ENCODE measurements at places on chromosomes 6 and 20.

DNA sequence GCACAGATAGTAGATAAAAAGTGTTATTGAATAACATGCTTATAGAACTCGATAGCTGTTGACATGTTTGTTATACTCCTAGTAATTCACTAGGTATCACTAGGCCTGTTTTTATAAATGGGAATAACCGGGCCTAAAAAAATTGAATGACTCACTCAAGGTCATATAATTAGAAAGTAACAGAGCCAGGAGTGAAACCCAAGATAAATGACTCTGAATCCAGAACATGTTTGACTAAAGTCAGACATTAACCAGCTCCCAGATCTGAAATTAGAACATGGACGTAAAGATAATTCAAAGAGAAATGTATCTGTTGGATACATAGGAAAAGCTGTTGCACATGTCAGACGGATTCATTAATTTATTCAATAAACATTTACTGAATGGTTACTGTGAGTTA is 26.9 kb downstream of the RGS17 start:
- no peak for DNase-seq

DNA sequence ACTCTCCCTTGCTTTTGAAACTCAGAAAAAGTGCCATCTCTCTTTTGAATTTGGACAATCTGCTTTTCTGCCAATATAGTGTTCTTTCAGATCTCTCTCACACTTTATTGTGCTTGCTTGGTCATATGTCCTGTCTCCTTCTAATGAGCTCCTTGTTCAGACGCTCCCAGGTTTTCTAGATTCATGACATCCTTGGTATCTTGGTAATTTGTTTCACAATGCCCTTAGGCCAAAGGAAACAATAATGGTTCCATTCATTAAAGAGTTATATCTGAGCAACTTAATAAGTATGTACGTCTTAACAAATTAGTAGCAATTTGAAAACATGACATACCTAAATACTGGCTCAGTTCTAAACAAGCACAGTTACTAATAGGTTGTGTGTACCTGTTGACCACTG is 293.4 kb upstream of the SPTLC3 start:
- no peak for DNase-seq

GRCh38 chr6:139597771-139598755 is 223.6 kb upstream of the CITED2 start:
- DNase-seq, result no peak

DNA sequence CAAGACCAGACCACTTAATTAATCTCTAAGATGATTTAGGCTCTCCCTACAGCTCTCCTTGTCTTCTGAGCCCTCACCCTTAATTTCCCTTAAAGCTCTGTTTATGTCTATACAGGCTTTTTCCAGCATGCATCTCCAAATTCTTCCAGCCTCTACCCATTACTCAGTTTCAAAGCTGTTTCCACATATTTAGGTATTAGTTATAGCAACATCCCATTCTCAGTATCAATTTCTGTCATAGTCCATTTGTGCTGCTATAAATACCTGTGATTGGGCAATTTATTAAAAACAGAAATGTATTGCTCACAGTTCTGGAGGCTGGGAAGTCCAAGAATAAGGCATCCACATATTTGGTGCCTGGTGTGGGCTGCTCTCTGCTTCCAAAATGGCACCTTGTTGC is 2.3 kb upstream of the SERPINB1 start:
- no peak for DNase-seq

DNA sequence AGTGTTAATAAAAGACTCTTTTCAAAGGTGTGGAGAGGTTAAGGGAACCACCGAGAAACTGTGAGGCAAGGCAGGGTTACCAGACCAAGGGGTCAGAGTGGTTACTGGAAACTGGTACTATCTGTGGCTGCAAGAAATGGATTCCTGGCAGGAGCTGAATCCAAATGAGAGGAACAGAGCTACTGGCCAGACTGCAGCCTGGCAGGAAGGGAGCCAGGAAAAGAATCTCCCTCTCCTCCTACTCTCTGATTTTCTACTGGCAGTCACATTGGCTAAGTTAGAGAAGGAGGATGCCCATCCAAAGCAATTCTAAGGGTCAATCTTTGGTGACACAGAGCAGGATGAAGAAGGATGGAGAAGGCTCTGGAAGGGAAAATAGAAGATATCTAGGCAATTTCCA is 211.5 kb downstream of the GRM1 start:
- no peak for DNase-seq

- no peak for DNase-seq
These were observed 38.2 kb downstream of the PMEPA1 start for GRCh38 chr20:57671662-57672061.

DNA sequence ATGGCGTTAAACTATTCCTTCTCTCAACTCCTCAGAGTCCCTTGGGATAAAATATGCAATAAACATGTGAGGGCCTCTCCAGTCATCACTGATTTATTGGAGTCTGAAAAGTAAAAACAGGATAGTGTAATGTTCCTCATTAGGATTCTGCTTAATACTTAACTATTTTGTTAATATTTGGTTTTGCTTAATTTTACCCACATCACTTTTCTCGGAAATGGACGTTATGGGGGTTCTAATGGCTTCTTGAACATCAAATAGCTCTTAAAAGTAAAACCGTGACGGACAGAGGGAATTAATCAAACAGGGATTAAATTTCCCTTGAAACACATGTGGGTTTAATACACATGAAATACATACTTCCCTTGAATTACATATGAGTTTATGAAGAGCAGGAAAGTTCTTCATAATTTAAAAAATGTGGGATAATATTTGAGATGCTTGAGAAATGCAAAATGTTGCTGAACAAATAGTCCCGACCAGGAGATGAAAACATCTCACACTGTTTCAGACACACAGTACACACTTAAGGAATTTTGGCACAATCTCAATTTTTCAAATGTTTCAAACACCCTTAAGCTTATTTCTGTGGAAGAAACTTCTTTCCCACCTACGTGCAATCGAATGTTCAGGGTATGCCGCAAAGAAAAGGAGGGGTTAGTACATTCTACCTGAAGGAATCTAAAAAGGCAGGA is 38.4 kb upstream of the EIF2S2 start:
- no peak for DNase-seq

DNA sequence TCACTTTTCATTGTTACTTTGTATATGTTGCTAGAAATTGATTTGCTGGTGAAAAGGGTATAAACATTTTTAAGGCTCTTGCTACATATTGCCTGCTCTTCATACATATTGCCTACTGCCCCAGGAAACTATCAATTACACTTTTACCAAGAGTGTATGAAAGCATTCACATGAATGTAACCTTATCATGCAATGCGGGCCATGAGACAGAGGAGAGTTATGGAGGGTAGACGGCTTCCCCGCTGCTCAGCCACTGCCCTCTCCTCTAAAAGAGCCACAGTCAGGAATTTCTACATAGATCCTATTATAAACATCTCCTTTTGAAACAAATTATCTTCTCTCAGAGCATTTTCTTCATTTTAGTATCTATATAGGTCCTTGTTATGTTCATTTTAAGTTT is 264.4 kb downstream of the ESR1 start:
- DNase-seq, result no peak

DNA sequence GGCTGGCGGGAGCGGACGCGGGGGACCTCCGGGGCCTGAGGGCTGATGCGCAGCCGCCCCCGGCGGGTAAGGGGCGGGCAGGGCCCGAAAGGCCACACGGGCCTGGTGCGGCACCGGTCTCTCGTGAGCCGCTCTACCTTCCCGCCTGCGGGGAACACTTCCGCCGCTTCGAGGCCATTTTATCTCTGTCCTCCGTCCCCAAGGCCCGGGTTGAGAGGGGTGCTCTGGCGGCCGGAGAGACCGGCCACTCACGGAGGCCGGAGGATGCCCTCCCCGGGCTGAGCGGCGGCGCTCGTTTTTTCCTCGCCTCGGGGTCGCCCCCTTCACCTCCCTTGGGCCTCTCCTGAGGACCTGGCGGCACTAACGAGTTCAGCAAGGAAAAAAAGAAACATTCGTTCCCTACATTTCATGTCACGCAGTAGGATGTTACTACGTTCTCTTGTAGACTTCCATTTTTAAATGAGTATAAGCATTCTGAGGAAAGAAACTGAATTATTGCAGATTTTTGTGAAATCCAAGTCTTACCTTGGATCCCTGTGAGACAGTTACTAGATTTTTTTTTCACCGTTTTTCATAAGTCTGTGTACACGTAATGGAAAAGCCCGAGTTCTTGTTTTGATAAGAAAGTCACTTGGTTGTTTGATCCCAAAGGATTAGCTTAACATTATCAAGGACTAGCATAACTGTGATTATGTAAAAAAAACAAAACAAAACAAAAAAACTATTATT is 575 bp downstream of the WTAP start:
- DNase-seq, result no peak

- no peak for DNase-seq
These were observed 571 bp upstream of the PRPF6 start for GRCh38 chr20:63980317-63980805.

DNA sequence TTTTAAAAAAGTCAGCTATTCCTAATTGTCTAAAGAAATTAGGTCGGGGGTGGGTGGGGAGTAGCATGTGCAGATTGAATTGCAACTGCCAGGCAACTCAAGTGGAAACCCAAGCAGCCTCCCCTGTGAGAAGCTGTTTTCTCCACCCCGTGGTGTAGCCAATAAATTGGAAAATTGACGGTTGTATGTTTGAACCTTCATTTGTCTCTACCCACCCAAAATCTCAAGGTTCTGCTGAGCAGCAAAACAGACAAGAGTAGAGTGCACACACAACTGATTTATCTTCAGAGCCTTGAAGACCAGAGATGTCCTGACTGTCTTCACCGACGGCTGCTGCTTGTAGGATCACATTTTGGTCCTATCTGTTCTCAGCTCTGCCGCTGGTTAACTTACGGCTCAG is 88.5 kb downstream of the DTD1 start:
- no peak for DNase-seq

GRCh38 chr6:126662966-126663365 is 323.1 kb downstream of the CENPW start:
- no peak for DNase-seq

- DNase-seq, result no peak
These were observed 92.2 kb upstream of the RSPO3 start for GRCh38 chr6:127026247-127026646.

DNA sequence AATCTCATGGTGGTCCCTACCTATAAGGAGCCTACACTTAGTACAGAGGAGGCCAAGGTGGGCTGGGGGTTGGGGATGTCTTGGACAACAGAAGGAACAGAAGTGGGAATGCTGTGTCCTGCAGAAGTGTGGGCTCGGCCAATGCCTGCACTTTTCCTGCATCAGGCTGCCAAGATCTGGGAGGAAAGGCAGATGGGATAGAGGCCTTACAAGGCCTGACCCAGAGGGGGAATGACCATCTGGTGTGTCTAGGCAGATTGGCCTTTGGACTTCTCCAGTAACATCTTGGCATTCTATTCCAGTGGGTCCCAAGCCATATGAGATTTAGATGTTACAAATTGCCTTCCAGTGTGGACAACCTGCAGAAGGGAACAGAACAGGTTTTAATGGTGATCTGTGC is 124.7 kb upstream of the GPR6 start:
- DNase-seq, result no peak

GRCh38 chr20:52410182-52410647 is 218.6 kb upstream of the ZFP64 start:
- peak; percentile 42 for DNase-seq

GRCh38 chr20:47849006-47849405 is 63.7 kb upstream of the SULF2 start:
- DNase-seq, result no peak

GRCh38 chr6:6484681-6485080 is 103.8 kb upstream of the LY86 start:
- DNase-seq, result no peak

GRCh38 chr6:27148404-27148795 is 99.1 kb upstream of the PRSS16 start:
- no peak for DNase-seq

DNA sequence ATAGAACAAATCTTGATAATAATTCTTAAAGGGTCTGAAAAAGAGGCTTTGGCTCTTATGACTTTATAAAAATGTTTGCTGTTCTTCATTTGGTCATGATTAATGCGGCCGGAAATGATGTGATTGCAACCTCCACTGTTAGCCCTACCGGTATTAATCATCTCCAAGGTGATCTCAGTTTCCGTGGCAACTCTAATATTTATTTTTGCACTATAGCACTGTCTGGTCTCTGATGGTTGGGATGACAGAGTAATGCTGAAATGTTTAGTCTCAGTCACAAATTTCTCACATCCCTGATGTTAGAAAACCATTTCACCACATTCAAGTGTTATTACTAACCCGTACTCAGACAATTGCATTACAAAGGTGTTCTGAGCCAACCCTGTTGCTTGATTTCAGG is 87.4 kb downstream of the TMEM200A start:
- DNase-seq, result no peak

- no peak for DNase-seq
These were observed 166.8 kb downstream of the SAMD5 start for GRCh38 chr6:147675281-147675680.

- no peak for DNase-seq
These were observed 66.3 kb upstream of the DST start for GRCh38 chr6:56708810-56709597.

- DNase-seq, result no peak
These were observed 88.8 kb downstream of the PRL start for GRCh38 chr6:22208026-22208425.

GRCh38 chr20:58650181-58650775 is 805 bp upstream of the STX16 start:
- DNase-seq, result peak; percentile 37

- no peak for DNase-seq
These were observed 19.9 kb downstream of the ZNF451 start for GRCh38 chr6:57109880-57110279.

DNA sequence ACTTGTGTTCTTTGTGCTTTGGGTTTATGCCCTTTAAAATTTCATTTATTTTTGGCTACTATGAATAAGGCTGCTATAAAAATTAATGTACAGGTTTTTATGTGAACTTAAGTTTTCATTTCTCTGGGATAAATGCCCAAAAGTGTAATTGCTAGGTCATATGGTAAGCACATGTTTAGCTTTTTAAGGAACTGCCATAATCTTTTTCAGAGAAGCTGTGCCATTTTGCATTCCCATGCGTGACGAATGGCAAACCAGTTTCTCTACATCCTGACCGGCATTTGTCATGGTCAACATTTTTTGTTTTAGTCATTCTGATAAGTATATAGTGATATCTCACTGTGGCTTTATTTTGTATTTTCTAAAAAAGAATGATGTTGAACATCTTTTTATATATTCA is 236.0 kb upstream of the SGK1 start:
- DNase-seq, result no peak

GRCh38 chr6:18997375-18997826 is 610.3 kb downstream of the RNF144B start:
- DNase-seq, result no peak

GRCh38 chr6:4289770-4290320 is 154.5 kb upstream of the ECI2 start:
- DNase-seq, result no peak

DNA sequence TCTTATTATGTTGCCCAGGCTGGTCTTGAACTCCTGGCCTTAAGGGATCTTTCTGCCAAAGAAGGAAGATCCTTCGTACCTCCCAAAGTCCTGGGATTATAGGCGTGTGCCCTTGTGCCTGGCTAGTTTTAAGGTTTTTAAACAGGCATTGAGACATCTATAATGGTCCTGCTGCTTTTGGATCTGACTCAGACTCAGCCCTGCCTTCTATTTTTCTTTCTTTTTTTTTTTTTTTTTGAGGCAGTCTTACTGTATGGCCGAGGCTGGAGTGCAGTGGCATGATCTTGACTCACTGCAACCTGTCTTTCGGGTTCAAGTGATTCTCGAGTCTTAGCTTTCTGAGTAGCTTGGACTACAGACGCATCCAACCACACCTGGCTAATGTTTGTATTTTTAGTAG is 73.7 kb downstream of the PHF20 start:
- DNase-seq, result no peak
